Left lobe of liver (tissue), 2 donors: ENCODE measurements at places on chromosomes 1 and 21.
A peak's percentile ranks its signal among the peaks of the same experiment; 100 is the strongest.

DNA sequence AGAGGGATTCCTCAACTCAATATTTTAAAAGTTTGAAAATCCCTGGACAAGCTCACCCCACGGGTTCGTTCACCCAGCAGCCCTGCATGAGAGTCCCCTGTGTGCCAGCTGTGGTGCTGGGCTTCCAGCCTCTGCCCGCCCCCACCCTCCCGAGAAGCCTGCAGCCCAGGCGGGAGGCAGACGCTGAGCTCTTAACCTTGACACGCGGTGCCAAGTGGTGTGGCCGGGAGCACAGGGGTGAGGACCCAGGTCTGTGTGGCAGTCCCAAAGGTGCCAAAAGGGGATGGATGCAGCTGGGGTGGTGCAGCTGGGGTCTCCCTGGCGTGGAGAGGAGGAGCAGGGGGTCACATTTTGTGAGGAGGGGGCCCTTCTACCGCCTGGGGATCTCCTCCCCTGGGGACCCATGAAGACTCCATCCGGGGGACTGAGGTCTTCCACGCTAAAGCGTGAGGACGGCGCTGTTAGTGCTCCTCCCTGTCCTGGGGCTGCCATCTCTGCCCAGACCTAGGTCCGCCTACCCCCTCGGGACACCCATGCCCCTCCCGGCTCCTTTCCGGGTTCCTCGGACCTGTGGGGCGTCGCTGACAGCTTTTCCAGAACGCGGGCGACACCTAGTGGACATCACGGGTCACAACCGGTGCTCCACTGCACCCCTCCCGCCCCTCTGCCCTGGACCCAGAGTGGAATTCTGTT is 12.9 kb downstream of the PLA2G2F start:
- peak; percentile 79 for DNase-seq

DNA sequence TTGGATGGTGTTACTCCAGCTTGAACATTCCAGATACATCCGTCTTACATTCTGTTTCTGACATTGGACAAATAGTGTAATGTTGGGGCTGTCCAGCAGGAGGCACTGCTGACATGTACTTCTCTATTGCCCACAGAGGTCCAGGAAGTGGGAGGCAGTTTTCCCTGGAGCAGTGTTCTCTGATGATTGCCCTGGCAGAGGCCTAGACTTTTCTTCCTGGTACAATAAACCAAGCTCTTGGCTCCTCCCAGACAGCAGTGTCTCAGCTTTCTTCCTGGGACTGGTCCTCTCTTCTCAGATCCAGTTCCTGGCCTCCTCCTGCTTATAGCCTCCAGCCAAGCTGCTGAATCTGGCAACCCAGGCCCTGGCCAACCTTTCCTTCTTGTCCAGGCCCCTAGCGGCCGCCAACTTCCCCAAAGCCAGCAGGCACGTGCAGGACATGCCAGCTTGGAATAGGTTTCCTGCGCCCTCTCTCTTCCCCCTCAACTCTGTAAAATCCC is 14.9 kb upstream of the IFNLR1 start:
- peak; percentile 83 for DNase-seq

DNA sequence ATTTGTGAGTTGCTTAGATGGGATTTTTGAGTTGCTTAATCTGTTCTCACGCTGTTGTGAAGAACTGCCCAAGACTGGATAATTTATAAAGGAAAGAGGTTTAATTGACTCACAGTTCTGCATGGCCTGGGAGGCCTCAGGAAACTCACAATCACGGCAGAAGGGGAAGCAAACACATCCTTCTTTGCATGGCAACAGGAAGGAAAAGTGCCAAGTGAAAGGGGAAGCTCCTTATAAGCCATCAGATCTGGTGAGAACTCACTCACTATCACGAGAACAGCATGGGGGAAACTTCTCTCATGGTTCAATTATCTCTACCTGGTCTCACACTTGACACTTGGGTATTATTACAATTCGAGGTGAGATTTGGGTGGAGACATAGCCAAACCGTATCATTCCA is 10.3 kb downstream of the CLIC6 start:
- no peak for DNase-seq

DNA sequence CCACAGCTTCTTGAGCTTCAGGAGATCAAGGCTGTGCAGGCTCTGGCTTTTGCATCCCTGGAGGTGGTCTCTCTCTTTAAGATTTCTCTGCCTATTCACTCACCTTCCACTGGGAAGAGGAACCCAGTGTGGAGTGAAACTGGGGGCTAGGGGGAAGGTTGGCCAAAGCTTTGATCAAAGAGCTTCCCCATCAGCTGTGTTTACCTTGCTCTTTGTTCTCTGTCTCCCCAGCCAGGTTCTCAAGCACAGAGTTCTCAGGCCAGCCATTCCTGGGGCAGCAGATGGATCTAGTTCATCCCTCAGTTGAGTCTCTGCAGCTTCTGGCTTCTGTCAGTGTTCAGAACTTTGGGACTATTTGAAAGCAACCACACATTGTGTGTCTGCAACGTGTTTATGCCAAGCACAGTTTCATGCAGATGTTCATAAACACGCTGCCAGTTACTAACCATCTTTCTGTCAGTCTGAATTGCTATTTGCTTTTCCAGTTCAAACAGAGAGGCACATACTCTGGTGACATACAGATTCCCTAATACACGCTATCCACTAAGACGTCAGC is 17.2 kb upstream of the MRPS14 start:
- no peak for DNase-seq

- no peak for DNase-seq
Measured at GRCh38 chr1:23650344-23650990, 41.1 kb upstream of the RPL11 start.

DNA sequence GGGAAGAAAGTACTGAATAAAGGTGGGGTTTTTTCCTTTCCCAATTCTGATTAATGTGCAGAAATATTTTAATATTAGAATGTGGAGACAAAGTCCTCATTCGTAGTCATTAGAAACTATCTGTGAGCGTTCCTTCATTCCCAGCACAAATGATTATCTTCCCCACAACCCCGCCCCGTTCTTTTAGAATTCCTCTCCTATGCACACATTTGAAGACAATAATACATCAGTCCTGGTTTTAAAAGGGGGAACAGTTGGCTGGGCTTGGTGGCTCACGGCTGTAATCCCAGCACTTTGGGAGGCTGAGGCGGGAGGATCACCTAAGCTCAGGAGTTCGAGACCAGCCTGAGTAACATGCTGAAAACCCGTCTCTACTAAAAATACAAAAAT is 876 bp downstream of the ALDH9A1 start:
- no peak for DNase-seq

GRCh38 chr1:111110197-111110899 is 29.5 kb downstream of the DRAM2 start:
- DNase-seq, result peak; percentile 55

- DNase-seq, result no peak
Measured at GRCh38 chr1:43541141-43541540, 10.5 kb downstream of the PTPRF start.

DNA sequence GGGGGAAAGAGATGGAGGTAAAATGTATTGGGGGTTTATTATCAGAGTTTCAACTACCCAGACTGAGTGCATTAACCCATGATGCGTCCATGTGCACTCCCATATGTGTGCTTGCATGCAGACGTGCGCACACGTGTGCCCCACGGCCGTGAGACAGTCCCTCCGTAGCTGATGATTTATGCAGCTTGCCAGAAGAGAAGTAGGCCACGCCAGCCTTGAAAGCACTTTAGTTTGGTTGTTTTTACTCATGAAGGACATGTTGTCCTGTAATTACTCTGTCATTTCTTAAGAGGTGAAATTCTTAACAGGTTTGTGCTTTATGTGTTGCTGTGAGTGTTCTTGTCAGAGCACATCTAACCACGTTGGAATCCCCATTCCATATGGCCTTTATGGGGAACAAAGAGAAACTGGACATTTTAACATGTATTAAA is 467.8 kb downstream of the LMO4 start:
- no peak for DNase-seq

- DNase-seq, result no peak
Measured at GRCh38 chr1:30892671-30893073, 15.9 kb downstream of the SDC3 start.
